ENCODE measurements at places on chromosomes 16 and 17.
A peak's percentile ranks its signal among the peaks of the same experiment; 100 is the strongest.

GRCh38 chr17:78241277-78242023 is 10.0 kb downstream of the TMEM235 start:
- DNase-seq = no peak

GRCh38 chr16:17343028-17343427 is 127.7 kb downstream of the XYLT1 start:
- peak; percentile 65 for DNase-seq

- no peak for DNase-seq
Observed at GRCh38 chr17:66002812-66003211, 189.1 kb downstream of the CEP112 start.

GRCh38 chr17:65593855-65594845 is 32.7 kb upstream of the AXIN2 start:
- no peak for DNase-seq

GRCh38 chr17:14471052-14471451 is 170.2 kb downstream of the HS3ST3B1 start:
- DNase-seq = no peak

- DNase-seq = no peak
Observed at GRCh38 chr17:2263183-2264066, 40.2 kb downstream of the SMG6 start.

- DNase-seq = no peak
Observed at GRCh38 chr17:68585643-68586042, 15.5 kb downstream of the FAM20A start.

- no peak for DNase-seq
Observed at GRCh38 chr17:49148171-49148570, 15.6 kb downstream of the B4GALNT2 start.

DNA sequence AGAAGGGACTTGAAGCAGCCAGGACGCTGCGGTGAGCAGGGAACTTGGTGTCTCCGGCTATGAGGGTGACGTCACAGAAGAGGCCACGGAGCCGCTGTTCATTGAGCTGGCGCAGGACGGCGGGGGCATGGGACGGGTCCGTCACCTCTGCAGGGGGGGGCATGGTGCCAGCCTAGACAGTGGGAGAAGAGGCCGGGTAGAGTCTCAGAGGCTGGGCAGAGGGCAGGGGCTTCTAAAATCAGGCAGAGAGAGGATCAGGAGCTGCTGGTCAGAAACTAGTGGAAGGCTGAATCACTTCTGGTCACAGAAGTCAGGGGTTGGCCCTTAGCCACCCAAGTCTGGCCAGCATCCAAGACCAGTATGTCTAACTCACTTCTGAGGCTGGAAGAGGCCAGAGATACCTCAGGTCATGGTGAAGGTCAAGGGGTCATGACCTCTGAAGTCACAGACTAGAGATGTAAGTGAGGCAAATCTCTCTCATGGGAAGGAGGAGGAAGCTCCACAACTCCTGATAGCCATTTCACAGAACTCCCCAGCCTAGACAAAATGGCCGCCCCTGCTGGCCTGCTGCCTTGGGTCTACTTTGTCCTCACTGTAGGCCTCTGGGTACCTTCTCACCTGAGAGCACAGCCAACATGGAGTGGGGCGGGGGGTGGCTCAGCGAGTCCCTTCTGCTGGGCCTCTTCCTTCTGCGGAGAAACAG is 12.6 kb downstream of the ZBTB4 start:
- DNase-seq = no peak

DNA sequence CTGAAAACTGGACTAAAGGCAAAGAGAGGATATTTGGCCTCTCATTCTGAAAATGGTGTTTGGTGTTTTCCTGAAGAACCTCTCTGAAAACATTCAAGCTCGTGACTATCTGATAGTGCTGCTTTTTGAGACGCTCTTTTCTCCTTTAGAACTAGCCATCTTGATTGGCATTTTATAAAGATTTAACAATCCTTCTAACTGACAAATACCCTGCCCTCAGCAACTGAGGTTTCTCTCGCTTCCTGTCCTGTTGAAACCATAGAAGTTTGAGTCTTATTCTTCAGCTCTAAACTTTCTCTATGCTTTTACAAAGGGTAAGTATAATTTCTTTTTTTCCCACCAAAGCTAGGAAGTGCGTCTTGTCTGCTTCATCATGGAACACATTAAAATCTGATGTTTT is 13.3 kb downstream of the CNEP1R1 start:
- no peak for DNase-seq

DNA sequence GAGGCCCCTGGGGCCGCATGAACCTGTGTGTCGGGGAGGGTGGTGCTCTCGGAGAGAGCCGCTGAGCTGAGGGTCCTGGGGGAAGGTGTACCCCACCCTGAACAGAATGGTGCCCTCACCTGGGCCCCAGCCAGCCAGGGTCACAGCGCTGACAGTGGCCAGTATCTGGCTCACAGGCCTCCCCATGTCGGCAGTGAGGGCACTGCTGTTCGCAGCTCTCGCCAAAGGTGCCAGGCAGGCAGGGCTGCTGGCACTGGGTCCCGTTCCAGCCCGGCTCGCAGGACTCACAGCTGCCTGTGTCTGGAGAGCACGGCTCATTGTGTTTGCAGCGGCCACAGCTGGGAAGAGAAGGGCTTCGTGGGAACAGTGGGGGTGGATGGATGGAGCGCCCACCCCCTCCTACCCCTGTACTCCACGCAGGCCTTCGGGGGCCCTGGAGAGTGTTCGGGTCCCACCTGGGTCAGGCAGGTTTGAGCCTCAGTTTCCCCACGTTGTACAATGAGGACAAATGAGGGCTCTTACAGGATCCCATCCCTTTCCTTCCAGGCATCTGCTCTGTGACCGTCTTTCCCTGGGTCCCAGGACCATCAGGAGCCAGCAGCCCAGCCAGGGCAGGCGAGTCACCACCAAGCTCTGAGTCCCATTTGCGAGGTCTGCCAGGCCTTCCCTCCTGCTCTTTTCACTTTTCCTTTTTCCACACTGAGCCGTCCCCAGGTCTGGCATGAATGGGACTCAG is 5.0 kb downstream of the SCARF1 start:
- no peak for DNase-seq

- no peak for DNase-seq
Observed at GRCh38 chr17:60724647-60725046, 47.0 kb downstream of the BCAS3 start.

DNA sequence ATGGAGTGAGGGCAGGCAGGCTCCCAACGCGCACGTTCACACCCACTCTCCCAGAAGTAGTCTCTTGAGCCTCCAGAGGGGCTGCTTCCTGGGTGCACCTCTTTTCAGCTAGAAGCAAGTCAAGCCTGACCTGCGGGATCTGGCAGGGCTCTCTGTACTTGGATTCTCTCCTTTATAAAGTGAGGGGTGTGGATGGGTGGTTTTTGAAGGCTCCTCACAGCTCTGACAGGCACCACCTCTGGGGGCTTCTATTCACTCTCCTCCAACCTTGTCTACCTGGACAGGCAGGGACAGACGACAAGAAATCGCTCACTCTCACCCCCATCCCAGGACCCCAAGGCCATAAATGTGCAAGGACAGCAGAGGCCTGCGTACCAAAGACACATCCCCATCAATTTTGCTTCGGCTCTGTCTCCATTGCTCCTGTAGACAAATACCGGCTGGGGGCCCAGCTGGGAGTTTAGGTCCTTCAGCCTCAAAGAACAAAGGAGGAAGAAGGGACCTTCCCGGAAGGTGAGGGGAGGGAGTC is 814 bp upstream of the DYNLL2 start:
- no peak for DNase-seq

GRCh38 chr16:69013991-69014390 is 91.5 kb upstream of the HAS3 start:
- DNase-seq = no peak
